Neural progenitor cell (in vitro differentiated cells): ENCODE measurements at places on chromosomes 1 and 21. TPM values are rescaled to one million over a fixed set of nuclear protein-coding genes. Genes with fewer than 3 reads are reported as not detected.

The BRDT gene
- not detected in 2 replicates for total RNA-seq

GRCh38 chr1:226943156-226943555, 3.1 kb downstream of the COQ8A start:
- DNase-seq = no peak

The FCGR3A gene
- total RNA-seq = not detected in 2 replicates

The C1orf116 gene
- total RNA-seq = 0.04 and 0.56 TPM in 2 replicates

The SORT1 gene
- 33.3 and 38.9 TPM in 2 replicates for total RNA-seq
